ENCODE measurements at places on chromosomes 16 and 17.

GRCh38 chr17:60169921-60170817, 20.4 kb downstream of the CA4 start:
- DNase-seq = peak; percentile 46

GRCh38 chr17:10673312-10673711, 16.2 kb upstream of the MYH3 start:
- no peak for DNase-seq

DNA sequence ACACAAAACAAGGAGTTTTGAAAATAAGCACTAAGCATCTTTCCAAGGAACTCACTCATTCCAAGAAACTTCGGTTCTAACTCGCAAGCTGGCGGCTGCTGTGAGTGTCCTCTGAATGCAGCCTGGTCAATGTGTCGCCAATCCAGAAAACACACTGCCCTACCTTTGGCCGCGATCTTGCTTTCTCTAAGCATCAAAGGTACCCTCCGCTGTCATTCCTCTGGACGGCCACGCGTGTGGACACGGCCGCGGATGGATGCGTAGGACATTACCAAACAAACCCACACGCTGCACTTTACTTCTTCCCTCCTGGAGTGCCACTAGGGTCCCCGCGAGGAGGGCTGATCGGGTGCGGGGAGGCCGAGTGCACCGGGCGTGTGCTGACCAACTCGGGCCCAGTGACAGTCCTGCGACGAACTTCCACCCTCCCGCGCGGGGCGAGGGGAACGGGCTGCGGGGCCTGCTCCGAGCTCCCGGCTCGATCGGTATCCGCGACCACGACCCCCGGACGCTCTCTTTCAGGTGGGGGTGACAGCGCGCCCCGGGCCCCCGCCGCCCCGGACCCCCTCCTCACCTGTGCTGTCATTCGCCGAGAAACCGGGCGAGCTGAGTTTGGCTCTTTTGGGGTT, 1.1 kb downstream of the CREBBP start:
- no peak for DNase-seq

- DNase-seq = no peak
These were observed 12.6 kb upstream of the IL21R start for GRCh38 chr16:27389272-27389961.

DNA sequence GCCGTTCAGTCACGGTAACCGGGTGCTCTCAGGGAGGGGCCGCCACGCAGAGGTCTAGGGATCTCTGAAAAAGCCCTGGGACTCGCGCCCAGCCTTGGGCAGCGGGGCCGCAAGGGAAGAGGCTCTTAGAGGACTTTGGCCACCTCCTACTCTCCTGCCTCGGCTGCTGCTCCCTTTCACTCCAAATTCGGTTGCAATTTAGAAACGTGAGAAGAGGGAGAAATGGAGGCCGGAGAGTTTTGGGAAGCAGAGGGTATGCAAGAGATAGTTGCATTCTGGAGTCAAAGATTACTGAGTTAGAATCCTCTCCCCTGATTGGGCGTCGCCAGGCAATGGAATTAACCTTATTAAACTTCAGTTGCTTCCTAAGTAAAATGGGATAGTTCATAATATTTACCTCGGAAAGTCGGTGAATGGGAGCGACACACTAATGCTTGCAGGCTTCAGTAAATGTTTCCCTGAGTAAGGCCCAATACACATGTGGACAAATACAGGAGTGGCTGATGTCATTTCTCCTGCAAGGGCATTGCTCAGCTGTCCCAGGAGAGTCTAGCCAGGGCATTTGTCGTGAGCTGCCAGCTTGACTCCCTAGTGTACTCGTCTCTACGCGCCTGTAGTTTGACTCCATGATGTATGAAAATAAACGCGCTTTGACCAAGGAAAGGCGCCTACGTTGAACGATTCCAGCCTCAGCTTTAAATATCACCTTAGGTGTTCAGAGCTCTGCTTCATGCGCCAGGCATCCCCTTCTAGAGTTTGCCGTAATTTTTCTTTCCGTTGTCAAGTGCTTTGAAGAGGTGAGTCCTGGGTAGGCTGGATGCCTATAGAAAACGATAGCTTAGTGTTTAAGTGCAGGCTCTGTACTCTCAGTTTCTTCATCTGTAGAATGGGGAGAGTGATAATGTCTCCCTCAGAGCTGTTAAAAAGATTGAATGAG, 667 bp downstream of the OGFOD1 start:
- no peak for DNase-seq

DNA sequence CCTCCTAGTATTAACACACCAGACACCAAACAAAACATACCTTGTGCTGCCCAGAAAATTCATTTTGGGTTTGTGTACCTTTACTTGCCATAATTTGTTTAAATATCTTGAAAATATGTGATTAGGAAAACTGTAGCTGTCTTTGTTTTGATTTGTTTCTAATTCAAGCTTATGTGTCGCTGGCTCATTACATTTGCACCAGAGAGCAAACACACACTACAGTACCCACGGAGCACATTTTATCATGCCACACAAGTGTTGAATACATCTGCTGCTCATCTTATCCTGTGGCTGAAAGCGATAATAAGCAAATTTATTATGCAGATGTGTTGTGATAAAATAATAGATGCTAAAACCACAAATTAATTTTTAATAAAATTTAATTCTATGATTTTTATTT, 63.1 kb downstream of the SPAG9 start:
- DNase-seq = no peak

- DNase-seq = no peak
These were observed 336.9 kb downstream of the SOX9 start for GRCh38 chr17:72457712-72458111.

GRCh38 chr17:55533608-55534007, 22.4 kb upstream of the SMIM36 start:
- DNase-seq = no peak

GRCh38 chr17:82010575-82011525, 11.8 kb downstream of the CENPX start:
- no peak for DNase-seq

GRCh38 chr16:48632137-48632774, 22.3 kb upstream of the N4BP1 start:
- DNase-seq = no peak

DNA sequence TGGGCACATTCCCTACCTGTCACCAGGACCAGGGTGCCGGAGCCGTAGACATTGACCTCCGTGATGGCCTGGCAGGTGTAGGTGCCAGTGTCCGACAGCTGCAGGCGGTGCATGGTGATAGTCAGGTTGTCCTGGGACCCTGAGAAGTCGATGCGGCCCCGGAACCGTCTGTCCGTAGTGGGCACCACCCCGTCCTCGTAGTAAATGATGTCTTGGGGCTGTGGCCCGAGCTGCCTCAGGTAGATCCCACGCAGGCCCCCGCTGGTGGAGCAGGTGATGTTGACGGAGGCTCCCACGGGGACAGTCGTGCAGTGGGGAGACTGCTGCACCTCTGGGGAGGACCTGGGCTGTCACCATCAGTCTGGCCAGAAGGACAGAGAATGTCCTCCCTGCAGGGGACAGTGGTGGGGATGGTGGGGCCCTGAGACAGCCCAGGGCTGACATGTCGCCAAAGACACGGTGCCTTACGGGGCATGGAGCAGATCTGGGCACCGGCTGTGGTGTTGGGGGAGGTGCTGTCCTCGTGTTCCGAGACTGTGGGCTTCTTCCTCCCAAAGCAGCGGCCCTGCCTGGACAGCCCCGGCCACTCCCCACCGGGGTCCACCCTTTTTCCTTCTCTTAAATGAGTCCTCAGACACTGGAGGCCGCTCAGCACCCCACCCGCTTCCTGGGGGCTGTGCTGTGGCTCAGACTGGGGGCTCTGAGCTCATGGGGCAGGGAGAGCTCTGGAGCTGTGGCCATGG, 586 bp downstream of the CD7 start:
- DNase-seq = no peak

- DNase-seq = no peak
These were observed 67.0 kb downstream of the N4BP1 start for GRCh38 chr16:48542966-48543365.

DNA sequence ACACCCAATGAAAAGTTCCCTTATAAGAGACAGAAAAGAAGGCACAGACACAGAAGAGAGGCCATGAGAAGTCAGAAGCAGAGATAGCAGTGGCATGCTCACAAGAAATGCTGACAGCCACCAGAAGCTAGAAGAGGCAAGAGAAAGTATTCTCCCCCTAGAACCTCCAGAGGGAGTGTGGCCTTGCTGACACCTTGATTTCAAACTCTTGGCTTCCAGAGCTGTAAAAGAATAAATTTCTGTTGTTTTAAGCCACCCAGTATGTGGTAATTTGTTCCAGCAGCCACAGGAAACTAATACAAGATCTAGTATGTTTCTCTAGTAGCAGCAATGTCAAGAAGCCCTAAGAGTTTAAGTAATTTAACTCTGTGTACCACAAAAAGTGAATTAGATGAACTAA, 87.2 kb upstream of the NOG start:
- DNase-seq = no peak

GRCh38 chr16:80631581-80631980, 90.8 kb downstream of the DYNLRB2 start:
- no peak for DNase-seq

- DNase-seq = no peak
These were observed 9.6 kb downstream of the ZNF205 start for GRCh38 chr16:3121851-3122467.

DNA sequence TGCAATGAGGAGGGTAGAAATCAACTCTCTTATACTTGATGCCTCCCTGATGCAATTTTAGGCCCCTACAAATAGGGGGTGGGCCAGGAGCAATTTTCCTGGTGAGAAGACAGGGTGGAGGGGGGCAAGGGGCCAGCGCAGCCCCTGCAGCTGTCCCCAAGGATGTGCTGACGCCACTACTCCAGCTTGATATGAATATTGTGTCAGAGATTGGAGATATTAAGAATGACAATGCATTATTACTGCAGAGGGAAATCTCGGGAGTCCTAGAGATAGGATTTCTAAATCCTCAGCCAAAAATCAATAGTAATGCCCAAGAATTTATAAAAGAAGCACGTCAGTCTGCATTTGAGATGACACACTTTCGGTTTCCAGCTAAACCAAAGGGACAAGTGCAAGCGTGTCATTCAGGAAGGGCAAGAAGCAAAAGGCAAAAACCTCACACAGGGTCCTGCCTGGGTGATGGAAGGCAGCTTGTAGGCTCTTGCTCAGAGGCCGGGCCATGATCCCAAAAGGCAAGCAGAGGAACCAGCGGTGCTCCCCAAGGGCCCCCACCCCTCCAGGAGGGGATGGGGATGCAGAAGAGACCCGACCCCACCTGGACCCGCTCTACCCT, 178.8 kb downstream of the C16orf78 start:
- no peak for DNase-seq

DNA sequence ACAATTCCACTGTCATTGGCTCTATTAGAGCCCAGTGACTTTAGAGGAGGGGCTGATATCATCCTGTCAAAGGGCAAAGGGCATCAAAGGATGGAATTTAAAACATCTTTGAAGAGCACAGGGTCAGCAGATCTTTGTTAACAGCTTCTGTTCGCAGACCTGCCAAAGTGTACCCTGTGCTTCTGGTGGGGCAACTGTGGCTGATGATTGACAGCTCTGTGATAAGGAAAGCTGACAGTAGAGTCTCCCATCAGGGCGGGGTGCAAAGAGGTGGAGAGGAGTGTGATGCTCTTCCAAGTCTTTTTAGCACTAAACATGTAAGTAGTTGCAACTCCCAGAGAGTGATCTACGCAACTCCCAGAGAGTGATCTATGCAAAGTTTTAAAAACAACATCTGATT, 742.1 kb upstream of the SOX9 start:
- no peak for DNase-seq

- DNase-seq = no peak
These were observed 622 bp downstream of the HOXB6 start for GRCh38 chr17:48603959-48604769.

- no peak for DNase-seq
These were observed 39.6 kb downstream of the TK2 start for GRCh38 chr16:66510298-66510697.

DNA sequence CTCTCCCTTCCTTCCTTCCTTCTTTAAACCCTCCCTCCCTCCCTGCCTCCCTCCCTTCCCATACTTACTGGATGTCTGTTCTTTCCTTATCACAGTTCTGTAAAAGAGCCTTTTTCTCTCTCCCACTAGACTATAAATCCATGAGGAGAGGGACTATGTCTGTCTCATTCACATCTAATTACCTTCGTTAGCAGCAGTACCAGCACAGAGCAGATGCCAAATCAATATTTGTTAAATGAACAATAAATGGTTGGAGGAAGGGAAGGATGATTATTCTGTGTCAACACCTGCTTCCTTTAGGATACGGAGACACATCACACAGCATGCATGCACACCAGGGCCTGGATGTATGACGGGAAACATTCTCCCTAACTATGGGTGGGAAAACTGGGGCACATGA, 94.2 kb downstream of the DNAH3 start:
- DNase-seq = no peak

DNA sequence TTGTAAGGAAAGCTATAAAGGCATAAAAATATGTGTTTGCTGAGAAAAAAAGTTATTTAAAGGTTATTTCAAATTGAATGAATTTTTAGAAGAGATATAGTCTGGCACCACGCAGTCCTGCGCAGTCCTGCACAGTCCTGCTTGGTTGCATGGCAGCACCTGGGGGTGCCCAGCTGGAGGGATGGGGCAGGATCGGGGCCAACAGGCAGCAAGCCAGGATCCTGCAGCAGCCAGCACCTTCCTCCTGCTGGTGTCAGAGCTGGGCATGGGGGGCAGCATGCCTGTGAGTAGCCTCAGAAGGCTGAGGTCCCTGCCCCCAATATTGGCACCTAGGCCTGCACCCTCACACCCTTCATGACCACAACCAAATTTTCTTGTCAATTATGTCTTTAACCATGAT, 46.0 kb downstream of the GLG1 start:
- DNase-seq = peak; percentile 45

DNA sequence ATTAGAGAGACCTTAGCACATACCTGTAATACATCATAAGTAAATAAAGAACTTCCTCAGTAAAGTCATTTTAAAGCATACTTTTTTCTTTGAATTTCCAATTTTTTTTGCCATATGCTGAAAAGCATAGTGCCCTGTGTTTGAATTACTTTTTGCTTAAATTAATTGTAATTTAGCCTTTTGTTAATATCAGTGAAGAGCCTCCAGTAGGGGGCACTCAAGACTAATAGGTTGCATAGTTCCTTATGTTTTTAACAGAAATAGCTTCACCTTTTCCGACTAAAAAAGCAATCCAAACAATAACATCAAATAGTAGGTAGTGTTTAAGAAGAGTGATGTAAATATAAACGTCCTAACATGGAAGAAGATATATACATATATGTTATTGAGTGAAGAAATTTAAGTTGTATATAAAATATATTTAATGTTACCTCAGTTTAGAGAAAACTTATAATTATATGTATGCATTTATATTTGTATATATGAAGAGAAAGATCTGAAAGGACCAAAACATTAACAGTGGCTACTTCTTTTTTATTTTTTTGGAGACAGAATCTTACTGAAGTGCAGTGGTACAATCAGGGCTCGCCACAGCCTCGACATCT, 18.6 kb downstream of the RAD51C start:
- DNase-seq = no peak

All from cerebellar nuclear complex (tissue), 1 donor.